ENCODE measurements at places on chromosomes 12 and 14. TPM values are rescaled to one million over a fixed set of nuclear protein-coding genes. Genes with fewer than 3 reads are reported as not detected.

DNA sequence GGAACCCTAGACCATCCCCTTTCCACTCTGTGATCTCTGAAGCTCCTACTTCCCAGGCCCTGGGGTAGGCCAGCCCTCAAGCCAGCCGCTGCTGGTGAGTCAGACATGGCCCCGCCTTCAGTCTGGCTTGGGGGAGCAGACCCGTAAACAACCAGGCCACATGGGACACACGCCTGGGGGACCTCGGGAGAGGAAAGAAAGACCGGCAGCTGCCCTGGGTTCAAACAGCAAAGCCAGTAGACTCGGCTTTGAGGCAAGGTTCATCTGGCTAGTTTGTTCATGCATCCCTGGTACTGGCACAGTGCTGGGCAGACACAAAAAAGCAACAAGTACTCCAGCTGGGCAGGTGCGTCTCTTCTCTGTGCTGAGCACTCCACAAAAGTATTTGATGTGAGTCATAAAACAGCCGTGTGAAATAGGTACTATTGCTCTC, 101.9 kb downstream of the SETD3 start:
- no peak for DNase-seq

DNA sequence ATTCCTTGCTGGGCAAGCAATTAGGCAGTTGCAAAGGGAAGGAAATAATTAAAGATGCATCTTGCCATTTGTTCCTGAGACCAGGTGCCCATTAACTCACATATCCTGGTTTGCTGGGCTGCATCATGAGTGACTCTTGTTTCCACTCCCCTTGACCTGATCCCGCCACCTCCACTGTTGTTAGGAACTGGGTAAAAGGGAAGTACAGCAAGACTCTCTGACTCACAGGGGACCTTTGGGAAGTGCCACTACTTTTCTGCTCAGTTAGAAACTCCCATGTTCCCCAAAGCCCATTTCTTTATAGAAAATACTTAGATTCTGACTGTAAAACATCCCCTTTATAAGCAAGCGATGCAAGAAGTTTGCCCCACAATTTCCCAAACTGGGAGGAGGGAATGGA, 186.0 kb upstream of the BCL2L14 start:
- no peak for DNase-seq

DNA sequence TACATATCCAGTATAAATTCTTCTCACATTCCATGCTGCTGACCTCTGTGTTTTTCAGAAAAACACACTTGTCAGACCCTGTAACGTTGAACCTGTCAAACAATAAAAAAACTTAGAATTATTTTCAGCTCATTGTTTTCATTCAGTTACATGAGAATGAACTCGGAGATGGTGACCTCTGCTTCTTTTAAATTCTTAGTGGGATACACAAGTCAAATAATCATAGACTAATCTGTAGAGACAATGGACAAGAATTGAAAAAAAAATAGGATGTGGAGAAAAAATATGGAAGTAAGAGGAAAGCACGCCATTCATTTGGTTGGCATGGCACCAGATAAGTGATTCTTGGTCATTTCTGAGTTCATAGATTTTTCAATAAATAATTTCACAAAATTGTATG, 7.2 kb downstream of the CD69 start:
- DNase-seq: no peak

DNA sequence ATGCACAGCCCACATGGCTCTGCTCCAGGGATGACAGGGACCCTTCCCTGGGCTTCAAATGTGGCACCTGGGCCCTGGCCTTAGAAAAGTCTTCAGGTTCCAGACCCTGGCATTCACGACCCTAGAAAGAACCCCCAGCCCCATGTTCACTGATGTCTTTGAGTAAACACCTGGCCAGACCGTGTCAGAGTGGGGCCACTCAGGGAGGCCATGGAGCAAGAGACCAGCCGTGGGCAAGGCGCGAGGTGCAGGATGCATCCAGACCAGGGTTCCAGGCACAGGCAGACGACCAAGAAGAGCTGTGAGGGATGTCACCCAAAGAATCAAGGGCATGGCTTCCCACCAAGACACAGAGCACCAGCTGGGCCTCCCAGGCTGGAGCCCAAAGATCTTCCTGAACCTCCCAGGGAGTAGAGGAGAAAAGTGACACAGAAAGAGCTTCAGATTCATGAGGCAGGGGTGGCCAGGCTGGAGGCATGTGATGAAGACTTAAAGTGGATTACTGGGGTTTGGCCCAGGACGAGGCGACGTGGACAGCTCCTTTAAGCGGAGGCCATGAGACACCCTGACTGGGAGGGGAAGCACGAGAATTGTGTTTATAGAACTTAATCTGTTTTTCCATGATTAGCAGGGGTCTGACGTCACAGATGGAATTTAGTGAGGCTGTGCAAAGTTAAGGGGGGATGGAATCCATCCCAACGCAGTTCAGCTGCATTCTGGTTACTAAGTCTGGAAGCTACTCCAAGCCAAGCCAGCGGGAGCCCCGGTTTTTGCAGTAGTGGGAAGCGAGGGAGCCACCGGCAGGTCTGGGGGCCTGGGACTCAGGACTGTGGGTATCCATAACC, 61.6 kb downstream of the ARL6IP4 start:
- DNase-seq: no peak

GRCh38 chr14:42921901-42922300, 1315.2 kb downstream of the LRFN5 start:
- no peak for DNase-seq

Gene NRXN3
- total RNA-seq: 1.3 TPM

Gene SIX1
- total RNA-seq: not detected

GRCh38 chr12:43795716-43796280, 10.3 kb downstream of the TWF1 start:
- no peak for DNase-seq

- peak; percentile 39 for DNase-seq
Measured at GRCh38 chr12:6957151-6957701, 6.1 kb downstream of the PTPN6 start.

DNA sequence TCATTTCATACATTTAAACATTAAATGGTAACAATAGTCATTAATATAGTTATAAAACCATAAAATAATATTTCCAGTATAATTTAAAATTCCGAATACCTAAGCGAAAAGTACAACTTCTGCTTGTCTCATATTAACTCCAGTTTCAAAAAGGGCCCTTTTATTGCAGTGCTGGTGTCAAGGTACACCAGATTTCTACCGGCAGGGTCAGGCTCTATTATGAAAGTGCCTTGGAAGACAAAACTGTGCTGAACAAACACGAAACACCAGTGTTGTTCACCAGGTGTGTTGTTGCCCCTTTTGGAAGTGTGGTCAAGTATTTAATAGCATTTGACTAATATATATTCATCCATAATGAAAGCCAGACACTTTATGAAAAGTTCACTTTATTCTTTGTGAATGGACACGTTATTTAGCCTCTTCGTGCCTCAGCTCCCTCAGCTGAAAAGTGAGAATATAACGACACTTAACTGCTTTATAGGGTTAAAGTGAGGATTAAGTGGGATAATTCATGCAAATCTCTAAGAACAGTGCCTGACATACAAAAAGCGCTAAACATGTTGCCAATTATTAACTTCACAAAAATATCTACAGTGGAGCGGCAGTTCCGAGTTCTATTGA, 20.3 kb upstream of the GNS start:
- DNase-seq: no peak

GRCh38 chr12:120677765-120678473, 9.0 kb upstream of the MLEC start:
- DNase-seq: peak; percentile 66

DNA sequence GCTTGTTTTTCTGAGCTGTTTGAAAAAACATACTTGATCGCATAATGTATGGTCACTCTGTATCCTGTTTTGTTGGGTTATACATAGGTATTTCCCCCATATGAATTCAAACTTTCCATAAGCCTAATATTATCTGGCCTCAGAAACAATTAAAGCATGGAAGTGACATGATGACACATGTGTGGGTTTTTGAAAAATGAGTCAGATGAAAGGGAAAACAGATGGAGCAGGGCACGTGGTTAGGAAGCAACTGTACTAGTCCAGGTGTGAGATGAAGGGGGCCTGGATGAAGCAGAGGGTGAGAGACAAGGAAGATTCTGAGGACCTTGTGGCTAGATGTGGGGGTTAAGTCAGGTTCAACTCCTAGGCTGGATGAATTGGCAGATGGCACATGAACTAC, 92.7 kb upstream of the DNM1L start:
- no peak for DNase-seq
